ENCODE measurements at places on chromosomes 7 and 10.

DNA sequence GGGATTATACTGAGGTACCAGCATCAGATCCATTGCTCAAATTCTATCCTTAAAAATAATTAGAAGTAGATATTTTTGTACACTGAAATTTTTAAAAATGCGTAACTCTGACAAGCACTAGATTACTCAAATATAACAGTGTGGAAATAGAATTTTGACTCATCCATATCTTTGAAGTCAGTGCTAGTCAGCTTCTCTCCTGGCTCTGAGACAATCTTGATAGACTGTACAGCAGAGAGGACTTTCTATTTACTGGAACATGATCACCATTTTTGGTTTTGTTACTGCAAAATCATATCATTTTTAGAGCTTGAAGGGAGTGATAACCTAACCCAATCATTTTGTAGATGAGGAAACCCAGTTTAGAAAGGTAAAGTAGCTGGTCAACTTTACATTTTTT is 195.0 kb downstream of the MTERF1 start:
- no peak overlapping the region for H3K27ac ChIP-seq
- H3K4me1 ChIP-seq, result no peaks in the 10 kb centered on the region
- no peak for DNase-seq
- no peak overlapping the region for H3K4me3 ChIP-seq
- no peaks in the 10 kb centered on the region for H3K27me3 ChIP-seq

- H3K27me3 ChIP-seq, result no peaks in the 10 kb centered on the region
- DNase-seq, result peak; percentile 36
- no peaks in the 10 kb centered on the region for H3K36me3 ChIP-seq
- H3K4me1 ChIP-seq, result no peaks in the 10 kb centered on the region
Observed at GRCh38 chr7:67100956-67101361, 104.3 kb downstream of the TYW1 start.

DNA sequence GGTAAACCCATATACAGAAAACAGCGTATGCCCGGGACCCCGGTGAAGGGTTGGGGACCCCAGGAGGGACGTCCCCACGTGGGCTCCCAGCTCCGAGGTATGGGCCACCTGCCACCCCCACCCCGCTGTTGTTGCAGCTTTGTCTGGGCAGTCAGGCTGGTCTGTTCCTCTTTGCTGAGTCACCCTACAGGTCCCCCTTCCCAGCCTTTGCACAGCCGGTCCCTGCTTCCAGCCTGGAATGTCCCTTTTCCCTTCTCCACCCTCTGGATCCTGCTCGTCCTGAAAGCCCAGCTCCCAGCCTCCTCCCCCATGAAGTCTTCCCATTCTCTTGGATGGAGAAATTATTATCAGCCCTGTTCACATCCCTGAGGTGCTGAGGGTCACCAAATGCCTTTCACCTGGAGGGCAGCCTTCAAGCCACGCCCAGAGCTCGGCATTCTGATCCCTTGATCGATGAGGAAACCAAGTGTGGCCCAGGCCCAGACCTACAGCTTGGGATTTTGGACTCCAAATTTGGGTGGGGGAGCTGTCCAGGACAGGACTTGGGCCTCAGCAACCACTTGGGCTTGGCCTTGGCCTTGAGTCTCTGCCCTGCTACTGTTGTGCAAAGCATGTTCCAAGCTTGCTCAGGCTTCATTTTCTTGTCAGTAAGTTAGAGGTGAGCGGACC is 2.6 kb downstream of the CLDN4 start:
- no peaks in the 10 kb centered on the region for H3K27me3 ChIP-seq
- H3K27ac ChIP-seq, result no peak overlapping the region
- no peak for DNase-seq
- H3K4me3 ChIP-seq, result no peak overlapping the region
- H3K36me3 ChIP-seq, result no peaks in the 10 kb centered on the region

- peak; percentile 57 for DNase-seq
- no peak overlapping the region for H3K4me3 ChIP-seq
Observed at GRCh38 chr10:72812753-72813430, 80.6 kb upstream of the OIT3 start.

DNA sequence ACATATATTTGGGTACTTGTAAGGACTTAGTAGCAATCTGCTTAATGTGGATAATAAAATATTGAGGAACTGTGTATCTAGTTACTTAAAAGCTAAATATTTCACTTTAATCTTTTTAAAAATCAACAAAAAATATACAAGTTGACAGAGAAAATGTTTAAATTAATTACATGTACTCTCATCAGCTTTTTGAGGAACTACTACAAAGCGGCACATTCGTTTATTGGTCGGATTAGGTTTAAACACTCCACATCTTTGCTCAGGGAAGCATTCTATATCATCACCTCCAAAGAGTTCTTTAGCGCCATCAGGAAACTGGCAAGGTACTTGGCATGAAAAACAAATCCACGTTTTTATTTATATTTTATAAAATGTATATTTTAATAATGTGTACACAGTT is 1.6 kb downstream of the ATOH7 start:
- no peak overlapping the region for H3K27ac ChIP-seq
- peaks cover 29% of the 10 kb centered on the region for H3K27me3 ChIP-seq
- no peak for DNase-seq
- H3K4me3 ChIP-seq, result no peak overlapping the region
- H3K36me3 ChIP-seq, result no peaks in the 10 kb centered on the region

Measured in endothelial cell of umbilical vein (primary cell).